ENCODE measurements at places on chromosomes 4 and X.

GRCh38 chr4:104475652-104476051 lies 19.0 kb downstream of the CXXC4 start:
- DNase-seq, result no peak

DNA sequence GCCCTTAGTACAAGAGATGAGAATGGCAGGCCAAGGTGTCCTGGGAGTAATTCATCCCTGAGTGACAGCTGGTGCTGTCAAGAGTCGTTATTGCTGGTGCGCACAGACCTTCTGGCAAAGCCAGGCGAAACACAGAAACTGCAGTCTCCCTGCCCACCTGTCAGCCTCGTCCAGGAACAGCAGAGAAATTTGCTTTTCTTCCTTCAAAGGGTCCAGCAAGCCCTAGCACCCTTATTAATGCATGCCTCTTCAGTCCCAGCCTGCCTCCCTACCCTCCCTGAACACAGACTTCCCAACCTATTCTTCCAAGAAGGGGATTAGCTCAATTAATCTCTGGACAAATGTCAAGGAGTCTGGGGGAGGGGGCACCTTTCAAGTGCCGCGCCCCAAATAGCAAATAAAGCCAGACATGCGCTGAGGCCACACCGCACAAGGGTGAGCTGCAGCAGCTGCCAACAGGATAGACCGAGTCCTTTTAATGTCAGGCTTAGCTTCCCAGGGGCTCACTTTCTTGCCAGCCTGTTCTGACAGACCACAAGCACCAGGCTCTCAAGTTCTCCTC lies 250.7 kb upstream of the RASGEF1B start:
- no peak for DNase-seq

DNA sequence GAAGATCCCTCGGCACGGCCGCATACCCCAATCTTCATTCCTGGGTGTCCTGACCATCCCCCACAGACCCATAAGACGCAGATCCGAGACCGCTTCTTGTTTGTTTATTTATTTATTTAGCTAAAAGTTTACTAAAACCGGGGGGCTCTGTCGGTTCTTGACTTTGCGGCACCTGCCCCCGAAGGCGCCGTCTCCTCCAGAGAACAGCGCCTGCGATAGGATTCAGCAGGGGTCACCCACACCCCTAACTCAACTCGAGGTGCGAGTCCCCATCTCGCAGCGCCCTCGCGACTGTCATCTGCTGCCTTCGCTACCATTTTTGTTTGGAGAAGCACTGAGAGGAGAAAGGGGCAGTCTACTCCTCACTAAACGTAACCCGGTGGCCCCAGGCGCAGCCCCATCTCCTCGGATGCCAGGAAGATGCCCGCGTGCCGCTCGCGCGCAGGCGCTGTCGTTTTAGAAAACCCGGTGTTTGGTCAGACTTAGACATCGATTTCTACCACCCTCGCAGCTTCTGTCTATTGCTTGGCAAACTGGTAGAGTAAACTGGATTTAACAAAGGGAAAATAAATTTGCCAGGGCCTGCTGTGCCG lies 18.9 kb upstream of the GPR101 start:
- no peak for DNase-seq

DNA sequence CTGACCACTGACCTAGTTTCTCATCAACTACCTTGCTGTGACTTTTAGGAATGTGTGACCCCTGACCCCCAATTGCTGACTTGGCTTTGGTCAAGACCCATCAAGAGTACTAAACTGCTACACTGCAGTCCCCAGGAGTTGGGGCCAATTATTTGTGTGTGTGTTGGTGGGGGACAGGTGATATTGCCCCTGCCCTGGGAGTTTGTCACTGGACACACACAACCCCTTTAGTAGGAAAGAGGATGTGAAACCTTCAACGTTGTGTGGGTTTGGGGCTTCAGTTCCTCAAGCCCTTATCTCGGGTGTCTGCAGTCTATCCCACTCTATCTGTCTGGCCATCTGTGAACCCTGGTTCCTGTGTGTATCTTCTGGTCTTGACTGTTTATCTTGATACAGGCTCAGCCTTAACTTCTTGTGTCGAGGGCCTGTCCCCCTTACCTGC lies 6.5 kb downstream of the SASH3 start:
- no peak for DNase-seq

DNA sequence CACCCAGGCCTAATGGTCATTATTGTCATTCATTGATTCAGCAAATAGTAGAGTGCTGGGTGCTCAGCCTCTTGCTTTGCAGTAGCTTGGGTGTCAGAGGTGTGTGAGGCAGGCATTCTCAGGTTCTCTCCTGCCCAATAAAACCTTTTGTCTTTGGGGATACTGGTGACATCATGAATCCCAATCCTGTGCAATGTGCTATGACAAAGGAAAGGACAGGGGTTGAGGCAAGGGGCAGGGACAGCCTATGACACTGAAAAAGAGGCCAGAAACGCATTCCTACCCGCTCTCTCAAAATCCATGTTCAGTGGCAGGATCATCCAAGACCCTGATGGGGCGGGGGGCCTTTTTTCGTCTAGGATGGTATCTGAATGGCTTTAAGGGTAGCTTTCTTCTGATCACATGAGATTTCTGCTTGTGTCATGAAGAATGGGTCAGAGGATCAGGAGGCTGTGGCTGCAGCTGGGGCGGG lies 1.5 kb upstream of the FAM193A start:
- no peak for DNase-seq

DNA sequence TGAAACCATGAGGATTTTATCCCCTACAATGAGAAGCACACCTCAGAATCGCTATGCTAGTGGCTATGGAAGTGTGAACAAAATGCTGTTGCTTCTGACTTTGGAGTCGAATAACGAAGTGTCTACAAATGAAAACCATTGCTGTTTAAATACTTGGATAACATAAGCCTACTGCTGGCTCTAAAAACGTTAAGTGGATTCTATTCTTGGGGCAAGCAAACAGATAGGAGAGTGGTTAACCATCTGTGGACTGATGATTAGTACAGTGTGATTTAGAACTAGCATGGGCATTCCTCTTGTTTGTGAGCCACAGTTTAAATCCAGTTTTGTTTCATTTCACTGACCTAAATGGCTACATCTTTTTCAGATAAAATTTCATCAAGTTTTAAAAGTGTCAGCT lies 109.7 kb upstream of the PNPLA4 start:
- DNase-seq, result no peak

DNA sequence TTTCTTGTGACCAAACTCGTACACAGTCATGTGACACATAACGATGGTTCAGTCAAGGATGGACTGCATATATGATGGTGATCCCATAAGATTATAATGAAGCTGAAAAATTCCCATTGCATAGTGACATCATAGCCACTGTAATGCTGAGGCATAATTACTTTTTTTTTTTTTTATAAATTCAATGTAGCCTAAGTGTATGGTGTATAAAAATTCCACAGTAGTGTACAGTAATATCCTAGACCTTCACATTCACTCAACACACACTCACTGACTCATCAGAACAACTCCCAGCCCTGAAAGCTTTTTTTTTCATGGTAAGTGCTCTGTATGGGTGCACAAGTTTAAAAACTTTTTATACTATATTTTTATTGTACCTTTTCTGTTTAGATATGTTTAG lies 105.0 kb downstream of the AREG start:
- no peak for DNase-seq
